ENCODE measurements at places on chromosomes 16 and 17. TPM values are rescaled to one million over a fixed set of nuclear protein-coding genes. Genes with fewer than 3 reads are reported as not detected.

Gene AIPL1
- total RNA-seq: not detected

Gene FOXN1
- 0.15 TPM for total RNA-seq

GRCh38 chr16:53736297-53736696, 32.3 kb downstream of the FTO start:
- DNase-seq: no peak

DNA sequence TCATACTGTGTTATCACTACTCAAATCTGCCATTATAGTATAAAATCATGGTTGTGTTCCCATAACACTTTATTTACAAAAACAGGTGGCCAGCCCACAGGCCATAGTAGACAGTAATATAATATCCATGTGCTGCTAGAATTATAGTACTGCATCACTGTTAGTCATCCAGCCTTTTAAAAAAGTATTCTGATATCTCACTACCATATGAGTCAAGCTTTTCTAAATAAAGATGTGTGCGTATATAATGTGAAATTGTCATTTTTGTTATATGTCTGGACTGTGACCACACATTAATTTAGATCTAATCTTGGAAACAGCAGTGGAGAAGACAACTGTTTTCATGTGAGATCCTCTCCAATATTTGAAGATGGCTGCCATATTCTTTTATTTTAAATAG, 1049.1 kb upstream of the GOT2 start:
- DNase-seq: no peak

GRCh38 chr17:78053777-78054468, 74.6 kb downstream of the TMC6 start:
- DNase-seq: no peak

DNA sequence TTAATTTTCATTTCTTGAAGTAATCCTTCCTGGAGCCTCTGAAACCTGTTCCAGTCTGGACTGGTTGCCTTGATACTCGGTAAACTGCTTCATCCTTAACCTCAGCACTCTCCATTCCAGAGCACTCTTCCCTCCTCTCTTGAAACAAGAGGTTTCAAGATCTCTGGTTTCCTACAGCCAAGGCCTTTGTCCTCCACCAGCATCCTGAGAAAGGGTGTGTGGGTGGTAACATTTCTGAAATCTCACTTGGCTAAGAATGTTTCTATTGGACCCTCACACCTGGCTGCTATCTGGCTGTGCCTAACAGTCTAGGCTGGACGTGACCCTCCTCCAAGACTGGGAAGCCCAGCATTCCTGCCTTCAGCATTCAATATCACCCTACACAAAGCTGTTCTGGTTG, 99.7 kb downstream of the CYTH1 start:
- no peak for DNase-seq

GRCh38 chr16:10868596-10869469, 8.2 kb upstream of the CIITA start:
- peak; percentile 78 for DNase-seq
